ENCODE measurements at places on chromosomes 7 and 10. TPM values are rescaled to one million over a fixed set of nuclear protein-coding genes. Genes with fewer than 3 reads are reported as not detected.

DNA sequence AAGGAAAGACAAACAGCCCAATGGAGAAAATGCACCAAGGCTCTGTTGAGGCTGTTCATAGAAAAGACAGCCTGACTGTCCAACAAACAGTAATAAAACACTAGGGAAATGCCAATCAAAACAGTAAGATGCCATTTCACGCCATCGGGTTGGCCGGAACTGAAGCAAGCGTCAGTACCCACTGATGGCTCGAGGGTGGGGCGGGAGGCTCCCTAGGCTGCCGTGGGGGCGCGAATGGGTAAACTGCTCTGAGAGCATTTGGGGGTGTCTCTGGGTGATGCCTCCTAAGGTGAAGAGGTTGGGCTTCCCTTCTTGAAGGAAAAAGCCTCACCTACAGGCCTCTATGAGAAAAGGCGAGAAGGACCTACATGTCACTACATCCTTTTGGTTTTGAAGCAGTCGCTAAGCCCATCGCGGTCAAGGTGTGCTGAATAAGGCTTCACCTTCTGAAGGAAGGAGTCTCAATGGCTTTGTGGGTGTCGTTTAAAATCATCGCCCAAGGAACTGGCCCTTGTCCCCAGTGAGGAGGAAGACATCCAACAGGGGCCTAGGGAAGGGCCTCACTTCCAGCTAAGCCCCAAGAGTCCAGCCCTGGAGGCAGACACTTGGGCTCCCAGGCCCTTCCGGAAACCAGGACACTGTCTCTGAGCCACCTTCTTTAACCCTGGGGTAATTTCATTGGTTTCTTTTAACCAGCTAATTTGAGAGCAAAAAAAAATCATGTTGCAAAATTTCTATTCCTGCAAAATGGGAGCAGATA is 98.5 kb upstream of the PPP2R2D start:
- H3K36me3 ChIP-seq, result no peaks in the 10 kb centered on the region
- no peak for DNase-seq
- no peak overlapping the region for H3K4me3 ChIP-seq
- H3K27ac ChIP-seq, result no peak overlapping the region
- peaks cover 2% of the 10 kb centered on the region for H3K4me1 ChIP-seq
- no peaks in the 10 kb centered on the region for H3K27me3 ChIP-seq

The PAX4 gene
- not detected for total RNA-seq

GRCh38 chr7:47677664-47678063 is 95.8 kb upstream of the TNS3 start:
- H3K4me3 ChIP-seq, result no peak overlapping the region
- H3K27me3 ChIP-seq, result no peaks in the 10 kb centered on the region
- H3K36me3 ChIP-seq, result no peaks in the 10 kb centered on the region
- no peak for DNase-seq
- no peaks in the 10 kb centered on the region for H3K4me1 ChIP-seq

The TASOR2 gene
- 40.3 TPM for total RNA-seq

GRCh38 chr7:29306319-29306991 is 111.9 kb downstream of the CHN2 start:
- no peak for DNase-seq
- no peak overlapping the region for H3K27ac ChIP-seq
- no peaks in the 10 kb centered on the region for H3K27me3 ChIP-seq
- H3K4me1 ChIP-seq, result no peaks in the 10 kb centered on the region

DNA sequence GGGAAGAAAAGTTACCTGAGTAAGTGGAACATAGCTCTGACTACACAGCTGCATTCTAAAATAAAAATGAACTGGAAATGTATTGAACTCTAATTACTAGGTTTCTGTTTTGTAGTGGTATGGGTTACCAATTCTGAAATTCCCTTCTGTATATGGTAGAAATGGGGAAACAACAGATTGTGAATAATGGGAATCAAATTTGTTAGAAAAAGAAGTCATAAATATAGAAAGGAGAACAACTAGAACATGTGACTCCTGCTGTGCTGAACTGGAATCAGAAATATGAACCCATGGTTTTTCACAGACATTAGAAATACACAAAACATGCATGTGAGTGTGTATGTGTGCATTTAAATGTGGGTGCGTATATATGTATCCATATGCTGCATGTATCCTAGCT is 27.0 kb downstream of the MCMBP start:
- no peak for DNase-seq
- no peaks in the 10 kb centered on the region for H3K27me3 ChIP-seq
- no peak overlapping the region for H3K27ac ChIP-seq

DNA sequence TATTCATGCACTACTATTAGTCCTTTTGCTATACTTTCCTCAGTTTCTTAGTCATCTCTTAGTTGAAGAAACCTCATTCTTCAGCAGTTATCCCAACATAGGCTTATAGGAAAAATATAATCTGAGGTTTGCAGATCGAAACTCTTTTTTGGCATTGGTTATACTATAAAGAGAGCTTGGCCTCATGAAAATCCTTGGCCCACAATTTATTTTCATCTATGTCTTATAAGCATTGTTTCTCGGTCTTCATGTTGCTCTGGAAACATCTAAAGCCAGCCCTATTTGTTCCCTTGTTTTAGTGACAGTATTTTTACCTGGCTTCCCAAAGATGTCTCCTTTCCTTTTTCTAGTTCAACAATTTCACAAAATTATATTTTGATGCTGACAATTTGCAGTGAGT is 345.1 kb upstream of the PRKCQ start:
- H3K4me3 ChIP-seq, result no peak overlapping the region
- H3K4me1 ChIP-seq, result no peaks in the 10 kb centered on the region
- no peak overlapping the region for H3K27ac ChIP-seq
- H3K27me3 ChIP-seq, result no peaks in the 10 kb centered on the region
- no peaks in the 10 kb centered on the region for H3K36me3 ChIP-seq

Measured in liver (tissue), 10 donors.